ENCODE measurements at places on chromosomes 3 and 15. TPM values are rescaled to one million over a fixed set of nuclear protein-coding genes. Genes with fewer than 3 reads are reported as not detected.

- no peak for DNase-seq
Observed at GRCh38 chr3:31777092-31777491, 204.0 kb downstream of the OSBPL10 start.

DNA sequence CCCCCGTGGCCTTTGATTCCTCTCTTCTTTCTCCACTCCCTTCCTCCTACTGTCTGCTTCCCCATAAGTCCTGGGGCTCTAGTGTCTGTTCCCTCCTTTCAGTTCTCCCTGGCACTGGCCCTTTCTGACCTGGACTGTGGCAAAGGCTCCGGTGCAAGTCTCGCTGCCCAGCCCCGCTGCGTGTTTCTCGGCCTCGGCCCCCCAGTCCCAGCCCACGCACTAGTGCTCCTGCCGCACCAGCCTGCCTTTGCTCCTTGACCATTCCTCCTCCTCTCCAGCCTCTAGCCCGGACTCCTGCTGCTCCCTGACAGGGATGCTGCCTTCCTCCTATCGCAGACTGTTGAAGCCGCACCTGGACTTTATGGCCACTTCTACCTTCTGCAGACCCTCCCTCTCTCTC lies 2.1 kb downstream of the TM6SF1 start:
- DNase-seq, result no peak

DNA sequence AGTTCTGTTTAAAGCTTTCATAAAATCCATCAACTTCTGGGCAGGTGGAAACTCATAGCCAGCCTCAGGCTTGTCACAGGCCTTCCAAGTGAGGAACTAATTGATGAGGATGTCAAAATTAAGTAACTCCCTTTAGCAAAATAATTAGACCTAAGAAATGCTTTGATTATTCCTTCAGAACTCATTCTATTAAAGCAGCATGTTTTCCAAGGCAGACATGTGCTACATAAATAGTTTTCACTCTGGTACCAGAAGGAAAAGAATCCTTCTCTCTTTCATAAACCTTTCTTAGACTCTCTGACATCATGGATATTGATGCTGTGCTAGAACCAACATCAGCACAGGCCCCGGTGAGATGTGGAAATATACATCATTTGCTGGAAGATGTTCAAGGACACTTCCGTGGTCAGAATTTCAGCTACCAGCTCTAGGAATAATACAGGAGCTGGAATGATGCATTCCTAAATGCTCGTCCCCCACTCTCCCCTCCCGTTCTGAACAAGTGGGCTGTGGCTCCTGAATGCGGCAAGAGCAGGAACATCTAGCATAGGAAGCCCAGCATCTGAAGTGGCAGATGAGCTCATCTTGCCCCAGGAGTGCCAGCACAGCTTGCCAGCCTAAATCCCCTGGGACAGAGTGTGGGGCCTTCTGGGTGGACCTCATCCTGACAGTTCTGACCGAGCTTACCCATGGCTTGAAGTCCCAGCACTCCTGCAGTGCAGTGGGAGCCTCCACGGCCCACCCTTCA lies 82.4 kb downstream of the WWTR1 start:
- DNase-seq, result no peak

- no peak for DNase-seq
Observed at GRCh38 chr15:101141926-101142527, 109.8 kb downstream of the CHSY1 start.

DNA sequence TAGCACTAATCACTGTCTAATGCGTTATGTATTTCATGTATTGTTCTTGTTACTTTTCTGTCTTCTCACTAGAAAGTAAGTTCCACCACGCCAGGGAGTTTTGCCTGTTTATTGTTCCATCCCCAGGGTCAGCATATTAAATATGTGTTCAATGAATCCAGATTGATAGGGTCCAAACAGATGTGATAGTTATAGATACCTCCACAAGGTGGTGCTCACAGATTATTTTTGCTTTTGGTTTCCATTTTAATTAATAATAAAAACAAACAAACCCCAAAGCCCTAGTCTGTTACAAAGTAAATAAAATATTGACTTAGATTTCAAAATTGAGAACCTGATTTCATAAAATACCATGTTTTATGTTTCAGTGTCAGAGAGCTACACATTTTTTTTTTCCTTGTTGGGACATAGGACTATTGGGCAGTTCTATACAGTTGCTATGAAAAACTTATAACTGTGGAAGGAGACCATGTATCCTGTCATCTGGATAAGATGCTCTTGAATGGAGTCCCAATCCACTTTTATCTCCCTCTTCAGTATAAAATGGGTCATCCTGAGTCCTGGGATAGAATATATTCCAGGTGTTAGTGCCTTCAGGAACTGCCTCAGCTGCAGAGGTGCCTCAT lies 12.4 kb downstream of the OTOL1 start:
- DNase-seq, result no peak

- no peak for DNase-seq
Observed at GRCh38 chr3:151093905-151094304, 8.4 kb downstream of the MED12L start.

GRCh38 chr15:70220490-70221096 lies 122.9 kb upstream of the TLE3 start:
- DNase-seq, result no peak

DNA sequence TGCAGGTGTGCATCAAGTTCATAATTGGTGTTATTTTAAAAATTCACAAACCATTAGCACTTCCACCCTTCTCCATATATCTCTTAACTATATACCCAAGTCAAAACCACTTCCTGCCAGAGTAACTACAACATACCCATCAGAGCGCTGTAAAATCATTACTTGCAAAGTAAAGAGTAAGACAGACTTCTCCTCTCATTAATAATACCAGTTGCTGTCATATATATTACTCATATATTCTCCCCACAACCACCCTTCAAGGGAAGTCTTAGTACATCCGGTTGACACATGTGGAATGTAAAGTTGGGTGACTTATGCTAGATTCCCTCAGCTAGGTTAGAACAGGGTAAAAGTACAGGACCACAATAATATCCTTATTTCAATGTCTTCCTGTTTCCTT lies 5.6 kb downstream of the TERC start:
- no peak for DNase-seq

DNA sequence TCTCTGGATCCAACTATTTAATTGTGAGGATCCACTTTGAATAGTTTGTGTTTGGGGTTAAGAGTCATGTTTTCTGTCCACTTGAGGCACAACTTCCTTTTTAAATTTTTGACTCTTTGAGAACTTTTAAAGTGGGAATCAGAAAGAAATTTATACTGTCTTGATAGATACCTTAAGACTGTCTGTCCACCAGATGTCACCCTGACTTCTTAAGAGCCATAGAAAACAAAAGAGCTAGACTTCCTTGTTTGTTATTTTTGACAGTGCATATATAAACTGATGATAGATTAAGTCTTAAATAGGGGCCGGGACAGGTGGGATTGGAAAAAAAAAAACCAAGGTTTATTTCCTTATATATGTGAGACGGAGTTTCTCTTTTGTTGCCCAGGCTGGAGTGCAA lies 52.1 kb upstream of the WDR72 start:
- DNase-seq, result no peak

- DNase-seq, result no peak
Observed at GRCh38 chr15:74843891-74844299, 939 bp upstream of the ULK3 start.

GRCh38 chr15:95291898-95292472 lies 1038.5 kb upstream of the NR2F2 start:
- no peak for DNase-seq

GRCh38 chr3:131216801-131217200 lies 164.8 kb upstream of the NUDT16 start:
- DNase-seq, result no peak

- no peak for DNase-seq
Observed at GRCh38 chr3:38980938-38981337, 70.8 kb downstream of the SCN11A start.

GRCh38 chr3:9808345-9809037 lies 1.6 kb upstream of the TTLL3 start:
- no peak for DNase-seq

DNA sequence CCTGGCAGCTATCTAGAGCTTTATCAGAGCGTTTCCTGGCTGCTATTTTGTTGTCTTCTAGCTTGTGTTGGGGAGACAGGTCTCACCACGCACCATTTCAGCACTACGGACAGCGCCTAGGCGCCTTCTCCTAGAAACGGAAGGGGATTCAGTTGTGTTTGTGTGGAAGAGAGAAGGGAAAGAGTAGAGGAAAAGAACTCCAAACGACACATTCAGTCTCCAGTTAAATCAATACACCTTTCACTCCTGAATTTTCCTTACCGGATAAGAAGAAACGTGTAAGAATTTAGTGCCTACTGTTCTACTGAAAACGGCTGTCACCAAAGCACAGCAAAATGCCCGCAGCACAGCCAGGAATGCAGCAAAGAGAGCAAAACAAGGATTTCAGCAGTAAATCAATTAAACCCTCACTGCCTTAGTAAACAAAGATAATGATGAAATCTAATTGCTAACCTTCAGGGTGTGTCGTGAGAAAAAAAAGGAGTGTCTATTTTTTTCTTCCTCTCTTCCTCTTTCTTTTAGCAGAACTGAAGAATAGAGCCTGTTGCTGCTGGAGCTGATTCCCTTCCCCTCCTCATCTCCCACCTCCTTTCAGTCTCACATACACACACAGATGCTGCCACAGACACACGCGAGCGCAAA lies 412 bp upstream of the CTXN2 start:
- DNase-seq, result peak; percentile 85

The CCR8 gene
- polyA plus RNA-seq, result not detected

The IL5RA gene
- 0.65 TPM for polyA plus RNA-seq

The TRIM42 gene
- not detected for polyA plus RNA-seq

The LRTM1 gene
- not detected for polyA plus RNA-seq

The PLCB2 gene
- 11.6 TPM for polyA plus RNA-seq

The DUOX2 gene
- polyA plus RNA-seq, result 0.05 TPM

The NR2E3 gene
- 0.45 TPM for polyA plus RNA-seq

The DAZL gene
- polyA plus RNA-seq, result not detected

The PRTG gene
- polyA plus RNA-seq, result 13.6 TPM

Data from renal cortex interstitium (tissue), 15 donors.